ENCODE measurements at places on chromosomes 5 and 9.
A peak's percentile ranks its signal among the peaks of the same experiment; 100 is the strongest.

DNA sequence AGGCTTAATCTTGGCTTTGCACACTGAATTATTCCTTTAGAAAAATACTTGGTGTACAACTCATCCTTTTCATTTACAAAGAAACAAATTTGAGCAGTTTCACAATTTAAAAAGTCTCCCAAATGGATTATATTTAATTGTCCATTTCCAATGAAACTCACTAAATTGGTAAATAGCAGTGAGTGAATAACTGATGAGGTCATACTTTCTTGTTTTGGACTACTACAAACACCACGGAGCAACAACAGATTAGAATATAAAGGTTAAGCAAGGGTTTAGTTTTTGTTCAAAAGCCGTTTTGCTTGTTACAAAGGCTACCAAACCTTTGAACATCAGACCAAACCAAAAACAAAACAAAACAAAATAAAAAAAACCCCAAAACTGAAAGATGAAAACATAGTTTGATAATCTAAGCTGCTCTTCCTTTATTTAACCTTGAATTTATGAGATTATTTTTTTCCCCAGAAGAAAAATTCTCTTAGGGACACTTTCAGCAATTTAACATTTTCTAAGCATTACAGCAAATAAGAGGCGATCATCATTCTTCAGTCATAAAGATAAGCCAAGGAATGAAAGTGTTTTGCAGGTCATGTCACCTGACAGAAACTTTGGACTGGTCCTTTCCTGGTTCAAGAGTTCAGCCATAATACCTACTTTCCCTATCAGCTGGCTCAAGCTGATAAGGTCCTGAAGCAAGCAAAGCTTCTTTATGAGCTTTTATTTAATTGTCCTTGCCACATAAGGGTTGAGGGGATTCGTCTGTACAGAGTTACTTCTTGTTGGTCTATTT, 99.7 kb upstream of the CDKN2B start:
- DNase-seq, result no peak

GRCh38 chr5:22908586-22908985, 55.4 kb upstream of the CDH12 start:
- no peak for DNase-seq

DNA sequence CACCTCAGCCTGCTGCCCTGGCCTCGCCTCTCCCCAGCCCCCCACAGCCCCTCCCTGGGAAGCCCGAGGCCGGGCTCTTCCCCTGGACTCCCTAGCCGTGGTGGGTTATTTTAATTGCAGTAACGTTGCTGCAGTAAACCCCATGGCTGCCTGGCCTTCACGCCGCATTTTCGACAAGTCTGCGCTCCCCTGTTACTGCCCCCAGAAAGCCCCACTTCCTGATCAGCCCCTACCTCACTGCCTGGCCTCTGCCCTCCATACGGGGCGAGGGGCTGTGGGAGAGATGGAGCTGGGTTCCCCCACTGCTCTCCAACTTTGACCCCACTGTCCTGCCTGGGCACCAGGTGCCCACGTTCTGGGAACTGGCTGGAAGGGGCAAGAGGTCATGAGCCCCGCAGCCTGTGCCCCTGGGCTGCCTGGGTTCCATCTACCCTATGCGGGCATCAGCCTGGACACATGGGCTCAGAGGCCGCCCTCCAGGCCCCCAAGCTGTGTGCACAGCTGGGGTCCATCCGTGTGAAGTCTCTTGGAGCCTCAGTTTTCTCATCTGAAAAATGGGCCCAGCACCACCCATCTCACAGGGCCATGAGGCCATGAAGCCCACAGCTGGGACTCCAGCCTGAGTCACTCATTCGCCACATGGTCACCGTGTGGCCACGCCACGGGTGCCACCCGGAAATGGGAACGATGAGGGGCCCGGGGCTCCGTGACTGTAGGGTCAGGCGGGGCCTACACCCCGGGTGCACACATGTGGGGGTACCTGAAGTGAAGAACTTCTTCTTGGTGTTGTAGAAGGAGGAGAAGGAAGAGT, 11.5 kb downstream of the EGFL7 start:
- DNase-seq, result no peak

DNA sequence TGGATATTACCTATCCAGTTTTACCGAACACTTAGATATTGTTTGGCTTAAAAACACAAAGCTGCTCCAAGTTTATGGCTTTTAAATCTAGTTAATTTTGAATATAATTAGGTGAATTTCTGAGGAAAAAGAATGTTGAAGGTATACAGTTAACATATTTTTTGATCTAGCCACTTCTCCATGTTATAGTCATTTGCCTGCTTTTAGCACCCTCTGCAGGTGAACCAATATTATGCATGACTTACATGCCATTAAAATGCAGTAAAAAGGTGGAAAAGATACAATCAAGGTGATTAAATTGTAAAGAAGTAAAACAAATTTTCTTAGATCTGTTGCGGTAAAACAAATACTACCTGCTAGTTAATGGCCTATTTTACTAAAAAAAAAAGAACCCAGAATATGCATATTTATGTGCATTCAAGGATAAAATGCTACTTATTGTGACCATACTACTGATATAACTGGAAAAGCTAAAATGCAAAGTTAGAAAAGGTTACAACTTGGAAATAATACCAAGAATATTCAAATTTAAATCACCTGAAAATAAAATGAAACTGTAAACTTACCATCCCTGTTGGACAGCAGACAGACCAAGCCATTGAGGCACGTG, 132.1 kb downstream of the AP3B1 start:
- peak; percentile 21 for DNase-seq

GRCh38 chr5:154467655-154468354, 10.2 kb downstream of the HAND1 start:
- peak; percentile 62 for DNase-seq

- peak; percentile 61 for DNase-seq
Observed at GRCh38 chr9:132268725-132269352, 85.9 kb downstream of the SETX start.

GRCh38 chr5:91194824-91195381, 188.2 kb downstream of the ARRDC3 start:
- DNase-seq, result no peak
